IMR-90 (cell line): ENCODE measurements at places on chromosomes 7 and 10. TPM values are rescaled to one million over a fixed set of nuclear protein-coding genes. Genes with fewer than 3 reads are reported as not detected.

UCN3 gene
- total RNA-seq, result not detected in 2 replicates

SCIN gene
- under 0.01 TPM in 1 of 2 replicates, not detected in the other for total RNA-seq

AFAP1L2 gene
- total RNA-seq, result under 0.01 TPM in 1 of 2 replicates, not detected in the other

ZNF518A gene
- total RNA-seq, result 7.9 and 10.0 TPM in 2 replicates

PAPSS2 gene
- total RNA-seq, result 55.0 and 58.6 TPM in 2 replicates

ZDHHC4 gene
- total RNA-seq, result 40.0 and 58.3 TPM in 2 replicates

CHRM2 gene
- total RNA-seq, result 144 and 184 TPM in 2 replicates

H2BK1 gene
- not detected in 2 replicates for total RNA-seq

UPK3BL1 gene
- 1.6 and 2.8 TPM in 2 replicates for total RNA-seq

AKR1C2 gene
- 0.28 and 0.36 TPM in 2 replicates for total RNA-seq

EBLN1 gene
- not detected in 2 replicates for total RNA-seq
